Left ventricle myocardium inferior (tissue), 1 donor: ENCODE measurements at places on chromosomes 5 and 9.
A peak's percentile ranks its signal among the peaks of the same experiment; 100 is the strongest.

DNA sequence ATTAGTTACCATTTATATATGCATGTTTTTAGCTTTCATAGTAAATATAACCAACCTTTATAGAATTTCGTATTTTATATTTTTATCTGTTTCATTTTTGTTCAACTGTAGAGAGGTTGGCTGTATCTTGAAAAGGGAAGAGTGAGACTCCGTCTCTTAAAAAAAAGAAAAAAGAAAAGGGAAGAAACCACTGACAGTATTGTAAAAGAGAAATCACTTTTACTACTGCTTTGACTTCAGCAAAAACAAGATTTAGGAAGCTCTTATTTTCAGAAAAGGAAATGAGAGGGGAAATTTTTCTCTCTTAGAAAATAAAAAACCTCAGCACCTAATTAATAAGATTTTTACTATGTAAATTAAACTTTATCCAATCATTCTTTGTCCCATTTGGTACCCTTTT, 14.4 kb downstream of the POLK start:
- DNase-seq: no peak

GRCh38 chr5:143200781-143201398, 202.6 kb downstream of the NR3C1 start:
- peak; percentile 48 for DNase-seq

DNA sequence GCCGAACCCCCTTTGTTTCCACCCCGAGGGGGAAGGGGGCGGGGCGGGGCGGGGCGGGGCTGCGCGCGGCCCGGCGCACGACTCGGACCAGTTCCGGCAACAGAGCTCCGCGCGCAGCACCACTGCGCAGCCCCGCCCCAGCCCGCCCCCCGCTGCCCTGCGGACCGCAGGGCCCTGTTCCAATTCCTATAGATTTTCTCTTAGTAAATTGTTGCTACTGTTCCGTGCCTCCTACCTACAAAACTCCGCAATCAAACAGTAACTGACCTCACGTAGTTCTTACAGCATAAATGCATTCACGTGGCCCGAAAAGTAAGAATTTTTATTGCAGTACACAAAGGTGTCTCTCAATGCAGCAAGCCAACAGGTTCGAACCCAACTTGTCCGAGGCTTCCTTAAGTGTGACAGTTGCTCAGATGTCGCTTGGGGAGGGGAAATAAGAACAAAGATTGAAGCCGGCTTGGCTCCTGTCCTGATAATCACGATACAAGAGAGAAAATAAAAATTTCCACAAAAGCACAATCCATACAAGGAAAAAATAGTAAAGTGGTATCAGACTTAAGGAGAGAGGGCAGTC, 1.2 kb upstream of the RNF38 start:
- no peak for DNase-seq

DNA sequence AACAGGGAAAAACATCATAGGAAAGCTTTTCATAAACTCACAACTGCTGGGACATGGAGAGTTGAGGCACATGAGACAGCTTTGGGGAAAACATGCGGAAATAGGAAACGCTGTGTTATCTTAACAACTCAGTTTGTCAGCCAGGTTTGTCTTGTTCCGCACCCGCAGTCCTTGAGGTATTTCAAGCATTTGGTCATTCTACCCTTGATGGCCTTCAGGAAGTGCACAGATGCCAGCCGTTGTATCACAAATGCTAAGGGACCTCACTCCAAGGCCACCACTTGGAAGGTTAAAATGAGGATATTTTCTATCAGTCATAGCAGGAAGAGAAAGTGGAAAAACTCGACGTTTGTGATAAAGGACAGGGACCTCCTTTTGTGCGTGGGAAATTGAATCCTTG, 83.8 kb downstream of the TRIO start:
- no peak for DNase-seq

DNA sequence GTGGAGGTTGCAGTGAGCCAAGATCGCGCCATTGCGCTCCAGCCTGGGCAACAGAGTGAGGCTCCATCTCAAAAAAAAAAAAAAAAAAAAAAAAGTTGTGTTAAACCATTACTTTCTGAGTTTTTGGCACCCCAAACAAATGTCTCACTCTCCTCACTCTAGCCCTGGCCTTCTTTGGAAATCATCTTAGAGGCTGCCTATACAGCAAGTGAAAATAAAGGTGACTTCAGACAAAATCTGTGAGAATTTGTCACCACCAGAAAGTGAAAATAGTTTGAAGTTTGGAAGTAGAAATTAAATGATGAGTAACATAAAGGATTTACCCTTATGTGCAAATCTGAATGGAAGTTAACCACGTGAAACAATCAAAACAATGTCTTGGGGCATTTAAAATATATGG, 7.2 kb upstream of the ZNF131 start:
- no peak for DNase-seq

- DNase-seq: no peak
These were observed 145.4 kb downstream of the TRPM6 start for GRCh38 chr9:74742191-74742790.

GRCh38 chr5:54741711-54742110, 224.2 kb downstream of the SNX18 start:
- no peak for DNase-seq

GRCh38 chr5:153569036-153569435, 78.6 kb downstream of the GRIA1 start:
- no peak for DNase-seq

- peak; percentile 36 for DNase-seq
These were observed 404.6 kb downstream of the GADD45G start for GRCh38 chr9:90009447-90009846.

- DNase-seq: no peak
These were observed 30.5 kb downstream of the ST8SIA4 start for GRCh38 chr5:100872408-100873190.

DNA sequence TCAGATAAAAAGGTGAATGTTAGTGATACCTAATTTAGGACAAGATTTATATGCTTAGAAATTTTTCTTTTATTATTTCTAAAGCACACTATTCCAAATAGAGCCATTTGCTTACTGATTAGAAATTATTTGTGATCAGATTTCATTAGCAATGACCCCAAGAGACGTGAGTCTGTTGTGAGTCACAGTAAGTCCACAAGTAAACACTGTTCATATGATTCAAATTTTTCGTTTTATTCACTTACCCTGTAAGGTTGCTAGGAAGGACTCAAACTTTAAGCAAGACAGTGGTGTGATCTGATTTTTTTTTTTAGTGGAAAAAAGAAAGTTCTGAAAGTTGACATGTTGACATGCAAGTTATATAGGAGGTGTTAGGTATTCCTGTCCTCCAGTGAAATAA, 1.2 kb downstream of the CARD6 start:
- DNase-seq: no peak

DNA sequence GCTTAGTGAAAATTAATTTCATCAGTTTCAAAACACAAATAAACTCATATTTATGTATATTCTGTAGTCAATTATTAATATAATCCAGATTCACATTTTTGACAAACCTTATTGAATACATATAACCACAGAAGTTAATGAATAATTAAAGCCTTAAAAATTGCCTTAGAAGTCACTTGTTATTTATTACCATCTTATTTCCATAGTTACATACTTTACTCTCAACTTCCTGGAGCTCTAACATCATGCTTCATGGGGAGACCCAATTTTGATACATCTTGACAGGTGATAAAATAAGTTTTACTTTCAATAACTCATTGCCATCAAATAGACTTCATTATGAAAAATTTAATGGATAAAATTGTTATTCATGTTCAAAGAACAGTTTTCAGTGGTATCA, 1038.7 kb downstream of the PTPRD start:
- no peak for DNase-seq

DNA sequence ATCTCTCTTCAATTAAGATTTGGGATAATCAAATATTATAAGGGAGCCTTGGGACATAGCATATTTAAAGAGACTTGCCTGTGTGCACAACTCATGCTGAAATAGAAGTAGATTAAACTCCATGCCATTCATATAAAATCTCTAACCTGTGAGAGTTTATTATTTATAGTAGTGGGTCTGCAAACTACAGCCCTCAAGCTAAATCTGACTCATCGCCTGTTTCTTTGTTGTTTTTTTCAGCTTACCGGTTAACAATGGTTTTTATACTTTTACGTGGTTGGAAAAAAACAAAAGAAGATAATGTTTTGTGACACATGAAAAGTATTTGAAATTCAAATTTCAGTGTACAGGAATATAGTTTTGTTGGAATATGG, 61.9 kb upstream of the GHR start:
- DNase-seq: no peak

DNA sequence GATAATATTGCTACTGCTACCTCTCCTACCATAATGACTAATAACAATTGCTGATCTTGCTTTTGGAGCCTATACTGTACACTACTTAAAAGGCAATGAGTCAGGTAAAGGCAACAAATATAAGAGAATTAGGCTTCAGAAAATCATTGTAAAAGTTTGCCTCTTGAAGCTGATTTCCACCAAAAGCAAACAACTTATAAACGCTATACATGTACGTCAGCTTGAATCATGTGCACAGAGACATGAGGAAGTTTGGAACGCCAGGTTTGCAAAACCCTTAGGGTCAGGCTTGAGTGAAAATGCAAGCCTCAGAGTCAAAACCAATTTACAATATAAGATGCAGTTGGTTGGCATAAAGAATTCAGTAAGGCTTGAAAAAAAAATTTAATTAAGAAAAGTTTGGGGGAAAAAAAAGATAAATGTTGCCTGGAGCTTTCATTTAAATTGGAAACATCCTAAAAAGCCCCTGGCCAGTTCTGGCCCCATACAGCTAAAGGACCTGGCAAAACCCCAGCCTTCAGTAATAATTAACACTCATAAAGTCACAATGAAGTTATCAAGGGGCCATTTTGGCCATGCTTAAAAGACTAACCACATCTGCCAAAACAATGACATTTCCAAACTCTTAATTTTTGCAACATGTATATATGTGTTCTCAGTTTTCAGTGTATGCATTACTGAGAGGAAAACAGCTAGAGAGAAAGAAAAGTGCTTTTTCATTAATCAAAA, 181.0 kb upstream of the NFIL3 start:
- DNase-seq: no peak

DNA sequence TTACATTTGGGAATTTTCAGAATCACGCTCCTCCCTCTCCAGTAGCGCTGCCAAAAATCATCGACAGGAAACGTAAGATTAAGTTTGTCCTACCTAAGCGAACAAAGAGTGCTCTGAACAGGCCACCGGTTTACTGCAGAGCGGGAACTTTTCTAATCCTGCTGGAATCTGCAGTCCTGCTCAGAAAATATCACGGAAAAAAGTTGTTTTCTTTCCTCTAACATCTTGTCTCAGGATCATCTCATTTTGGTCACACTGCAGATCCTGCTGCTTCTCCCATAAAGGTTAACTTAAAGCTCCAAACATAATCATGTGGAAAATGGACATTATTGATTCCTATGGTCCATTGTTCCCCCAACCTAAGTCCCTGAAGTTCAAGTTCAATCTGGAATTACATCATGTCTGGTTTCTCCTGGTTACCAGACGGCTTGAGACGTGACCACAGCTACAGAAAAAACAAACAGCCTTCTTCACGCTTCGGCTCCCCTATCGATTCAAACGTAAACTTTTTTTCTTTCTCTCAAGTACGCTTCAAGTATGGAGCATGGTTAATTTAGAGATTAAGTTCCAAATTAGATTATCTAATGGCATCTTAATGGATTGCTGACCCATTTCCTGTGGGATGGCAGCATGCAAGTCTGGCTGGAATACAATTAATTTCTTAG, 217.6 kb downstream of the NFIB start:
- DNase-seq: no peak

GRCh38 chr9:95249986-95250385, 67.5 kb downstream of the FANCC start:
- no peak for DNase-seq

GRCh38 chr5:103951776-103952175, 389.2 kb upstream of the NUDT12 start:
- DNase-seq: no peak

GRCh38 chr9:18126831-18127498, 347.0 kb upstream of the ADAMTSL1 start:
- no peak for DNase-seq

DNA sequence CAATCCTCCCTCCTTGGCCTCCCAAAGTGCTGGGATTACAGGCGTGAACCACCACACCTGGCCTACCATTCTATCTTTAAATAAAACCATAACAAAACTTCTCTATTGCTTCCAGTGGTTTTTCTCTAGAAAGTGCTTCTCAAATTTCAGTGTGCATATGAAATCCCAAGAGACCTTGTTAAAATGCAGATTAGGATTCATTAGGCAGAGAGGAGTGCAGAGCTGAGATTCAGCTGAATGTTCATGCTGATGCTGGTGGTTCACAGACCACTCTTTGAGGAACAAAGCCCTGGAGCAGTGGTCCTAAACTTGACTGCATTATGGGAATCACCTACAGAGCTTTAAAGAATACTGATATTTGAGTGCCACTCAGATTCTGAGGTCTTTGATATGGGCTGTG, 28.2 kb downstream of the CARD6 start:
- DNase-seq: no peak

- no peak for DNase-seq
These were observed 73.3 kb downstream of the FCHO2 start for GRCh38 chr5:73028991-73029595.

DNA sequence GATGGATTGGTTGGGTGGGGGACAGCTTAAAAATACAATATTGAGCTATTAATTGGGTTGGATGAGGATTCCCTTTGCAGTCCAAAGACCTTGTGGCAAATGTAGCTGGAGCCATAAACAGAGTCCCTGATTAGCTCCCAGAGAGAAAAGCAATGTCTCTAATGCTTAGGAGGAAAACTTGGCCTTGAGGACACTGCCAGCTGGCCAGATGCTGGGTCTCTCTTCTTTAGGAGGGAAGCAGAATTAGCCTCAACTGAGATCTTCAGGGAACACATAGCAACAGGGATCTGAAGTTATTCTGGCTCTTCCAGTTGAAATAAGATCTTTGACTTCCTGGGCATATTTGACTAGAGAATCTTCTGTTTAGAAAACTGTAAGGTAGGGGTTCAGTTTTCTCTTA, 121.7 kb upstream of the WWC1 start:
- DNase-seq: no peak

DNA sequence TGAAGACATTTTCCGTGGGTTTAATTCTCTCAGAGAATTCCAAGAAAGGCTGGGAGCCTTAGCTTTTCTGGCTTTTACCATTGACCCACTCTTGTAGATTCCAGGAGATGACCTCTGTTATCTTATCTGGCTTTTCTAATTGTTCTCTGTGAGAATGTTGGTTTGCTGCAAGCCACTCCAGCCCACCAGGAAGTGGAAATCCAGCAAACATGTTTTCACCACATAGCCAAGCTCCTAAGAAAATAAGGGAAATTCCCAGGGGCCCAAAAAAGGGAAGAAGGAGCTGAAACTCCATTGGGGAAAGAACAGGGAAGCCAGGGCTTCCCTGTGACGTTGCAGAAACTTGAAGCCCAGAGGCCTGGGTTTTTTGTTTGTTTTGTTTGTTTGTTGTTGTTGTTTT, 19.7 kb downstream of the GPR107 start:
- no peak for DNase-seq

DNA sequence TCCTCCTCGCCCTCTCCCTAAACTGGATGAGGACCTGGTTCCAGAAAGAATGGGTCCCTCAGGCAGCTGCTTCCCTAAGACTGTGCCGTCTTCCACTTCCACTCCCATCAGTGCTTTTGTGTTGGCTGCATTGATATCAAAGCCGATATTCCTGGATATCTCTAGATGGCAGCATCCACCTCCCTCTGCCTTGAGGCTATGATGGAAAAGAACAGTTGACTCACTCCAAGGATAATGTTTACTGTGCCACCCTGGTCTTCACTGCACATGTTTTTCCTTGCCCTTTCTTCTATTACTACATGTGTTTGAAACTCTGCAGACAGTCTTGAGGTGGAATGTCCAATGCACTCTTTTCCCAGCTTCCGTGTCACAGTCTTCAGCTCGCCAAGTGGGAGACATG, 211.6 kb downstream of the MAST4 start:
- no peak for DNase-seq

- no peak for DNase-seq
These were observed 192.2 kb upstream of the RPS23 start for GRCh38 chr5:82470185-82470994.
